NCI-H1930 (cell line): ENCODE measurements at places on chromosomes 3 and 15.

DNA sequence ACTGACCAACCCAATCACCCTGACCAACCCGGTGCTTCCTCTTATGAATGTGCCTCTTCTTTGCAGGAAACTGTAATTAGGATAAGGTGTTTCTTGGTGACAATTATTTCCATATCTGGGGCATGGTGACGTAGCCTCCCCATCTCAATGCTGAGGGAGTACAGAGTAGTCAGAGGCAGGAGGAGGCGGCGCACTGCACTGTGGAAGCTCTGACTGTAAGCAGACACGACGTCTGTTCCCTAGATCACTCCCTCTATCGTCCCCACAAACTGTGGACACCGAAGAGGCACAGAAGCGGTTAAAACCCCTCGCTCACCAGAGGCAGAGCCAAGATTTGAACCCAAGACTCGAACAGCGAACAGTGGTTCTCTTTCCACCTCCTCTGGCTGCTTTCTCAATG lies 231.0 kb upstream of the IGF1R start:
- DNase-seq = no peak

DNA sequence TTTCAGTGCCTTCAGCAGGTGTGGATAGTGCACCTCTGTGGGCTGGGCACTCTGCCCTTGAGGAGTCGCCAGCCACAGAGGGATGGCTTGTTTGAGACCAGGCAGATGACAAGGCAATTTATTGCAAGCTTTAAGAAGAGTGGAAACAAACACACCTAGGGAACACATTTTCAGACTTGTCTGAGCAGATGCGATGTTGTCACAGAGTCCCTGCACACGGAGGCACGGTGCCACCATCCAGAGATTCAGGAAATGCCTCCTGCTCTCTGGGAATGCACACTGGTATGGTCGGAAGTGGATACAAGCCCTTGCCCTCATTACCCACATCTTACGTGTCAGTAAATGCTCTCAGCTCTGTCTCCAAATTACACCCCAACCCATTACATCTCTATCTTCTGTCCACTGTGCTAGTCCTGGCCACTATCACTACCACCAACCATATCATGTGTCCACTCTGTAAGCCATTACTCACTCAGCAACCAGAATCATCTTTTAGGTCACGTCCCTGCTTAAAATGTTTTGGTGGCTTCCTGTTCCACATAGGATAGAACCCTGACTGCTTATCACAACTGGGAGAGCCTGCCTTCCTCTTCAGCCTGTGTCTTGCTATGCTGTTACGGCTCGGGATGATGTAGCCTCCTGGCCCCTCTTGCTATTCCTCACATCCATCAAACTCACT lies 196.9 kb downstream of the SLCO3A1 start:
- DNase-seq = no peak

DNA sequence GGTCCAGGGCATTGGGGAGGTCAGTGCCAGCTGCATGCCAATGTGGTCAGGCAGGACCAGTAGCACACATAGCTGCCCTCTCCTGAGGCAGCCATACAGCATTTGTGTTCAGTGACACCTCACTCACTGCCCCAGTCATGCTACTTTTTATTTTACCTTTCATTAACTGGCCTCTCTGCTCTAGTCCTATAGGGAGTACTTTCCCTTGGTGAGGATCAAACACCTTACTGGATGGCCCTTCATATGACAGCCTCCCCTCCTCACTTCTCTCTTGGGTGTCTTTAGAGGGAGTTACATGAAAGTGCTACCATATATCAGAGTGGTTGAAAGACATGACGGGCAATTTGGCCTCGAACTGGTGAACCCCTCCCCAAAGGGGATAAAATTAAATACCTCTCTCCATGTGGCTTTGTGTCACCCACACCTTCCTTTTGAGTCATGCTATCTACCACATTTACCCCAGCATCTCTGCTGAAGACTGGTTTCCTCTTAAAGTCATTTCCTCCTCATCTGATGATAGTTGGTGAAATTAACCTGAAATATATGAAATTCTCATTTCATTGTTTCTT lies 17.6 kb downstream of the RLBP1 start:
- DNase-seq = no peak

DNA sequence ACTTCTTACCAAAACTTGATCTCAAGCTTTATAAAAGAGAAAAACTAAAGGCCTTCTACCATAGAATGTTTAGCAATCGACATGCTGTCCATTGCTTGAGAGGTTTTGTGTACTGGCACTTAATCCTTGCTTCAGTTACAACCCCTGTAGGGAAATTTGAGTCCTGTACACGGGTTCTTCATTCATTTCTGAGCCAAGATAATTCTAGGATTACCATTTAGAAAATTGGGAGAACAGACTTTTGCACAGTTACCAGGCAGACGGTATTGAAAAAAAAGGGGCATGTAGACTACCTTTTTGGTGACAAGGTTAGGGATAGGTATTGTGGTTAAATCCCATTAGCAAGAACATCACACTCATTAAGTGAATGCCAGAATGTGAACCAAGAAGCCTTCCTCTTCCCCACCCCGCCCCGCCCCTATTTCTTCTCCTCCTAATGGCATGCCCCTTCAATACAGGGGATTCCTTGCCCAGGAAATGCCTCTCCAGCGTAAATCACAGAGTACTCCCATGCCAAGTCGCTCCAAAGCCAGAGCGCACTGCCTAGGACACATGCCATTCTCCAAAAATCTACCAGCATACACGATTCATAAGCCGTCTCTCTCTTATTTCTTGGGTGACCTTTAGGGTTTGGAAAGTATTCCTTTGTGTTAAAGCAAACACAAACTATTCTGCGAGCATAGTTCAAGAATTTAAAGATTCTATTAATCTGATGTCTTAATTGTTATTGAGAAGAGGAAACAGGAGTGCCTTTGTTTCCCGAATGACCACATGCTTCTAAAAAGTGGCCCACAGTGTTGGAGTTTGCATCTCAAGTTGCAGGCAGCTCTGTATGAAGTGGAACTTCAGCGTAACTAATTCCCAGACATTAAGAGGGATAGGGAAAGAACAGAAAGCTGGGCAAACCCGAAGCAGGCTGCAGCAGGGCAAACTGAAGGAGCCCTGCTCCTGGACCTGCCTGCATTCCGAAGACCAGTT lies 164.0 kb upstream of the NR2F2 start:
- DNase-seq = no peak

GRCh38 chr3:20052851-20053250 lies 12.6 kb downstream of the KAT2B start:
- DNase-seq = no peak

GRCh38 chr15:31615643-31616415 lies 289.2 kb downstream of the KLF13 start:
- DNase-seq = no peak

GRCh38 chr3:123884203-123884831 lies at the start of gene MYLK:
Gene MYLK, minus strand, starts transcription at chr3:123884332. Its CDS starts 90,491 bp downstream, at chr3:123793841.
- DNase-seq = peak; percentile 73

DNA sequence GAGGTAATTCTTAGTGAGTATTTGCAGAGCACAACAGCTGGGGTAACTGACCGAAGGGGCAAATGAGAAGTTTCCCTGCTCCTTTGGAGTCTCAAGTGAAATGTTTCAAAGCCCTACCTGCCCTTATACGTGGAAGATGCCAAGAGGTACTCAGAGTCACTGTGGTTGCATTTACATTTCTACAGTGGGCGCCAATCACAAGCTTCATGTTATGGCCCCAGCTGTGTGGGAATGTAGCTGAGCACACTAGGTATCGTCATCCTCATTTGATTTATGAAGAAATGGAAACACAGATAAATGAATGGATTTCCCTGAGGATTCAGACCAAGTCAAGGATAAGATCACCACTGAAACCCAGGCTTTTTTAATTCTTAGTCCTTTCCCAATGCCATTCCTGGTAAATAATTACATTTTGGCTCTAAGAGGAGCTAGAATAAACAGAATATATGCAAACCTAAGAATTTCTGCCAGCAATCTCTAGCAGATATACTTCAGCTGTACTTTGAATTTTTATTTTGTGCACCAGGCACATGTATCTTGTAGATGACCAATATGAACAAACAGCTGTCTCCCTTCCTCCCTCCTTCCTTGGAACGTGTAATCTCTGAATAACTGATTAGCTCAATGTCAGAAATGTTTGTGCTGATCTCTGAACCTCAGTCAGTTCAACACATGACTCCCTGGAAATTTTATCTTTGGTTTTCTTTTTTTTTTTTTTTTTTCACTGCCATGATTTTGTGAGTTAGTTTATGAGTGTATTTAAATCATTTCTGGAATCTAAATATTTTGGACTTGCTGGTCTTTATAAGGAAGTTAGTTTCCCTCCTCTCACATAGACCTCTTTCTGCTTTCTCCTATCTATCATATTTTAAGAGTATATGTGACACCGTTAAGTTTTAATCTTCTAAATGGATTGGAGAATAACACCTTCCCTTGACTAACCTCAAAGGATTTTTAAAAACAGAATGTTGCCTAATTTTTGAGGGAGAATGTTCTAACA lies 69.2 kb downstream of the MAP2K5 start:
- no peak for DNase-seq

GRCh38 chr3:181724192-181724965 lies 12.7 kb downstream of the SOX2 start:
- DNase-seq = no peak

DNA sequence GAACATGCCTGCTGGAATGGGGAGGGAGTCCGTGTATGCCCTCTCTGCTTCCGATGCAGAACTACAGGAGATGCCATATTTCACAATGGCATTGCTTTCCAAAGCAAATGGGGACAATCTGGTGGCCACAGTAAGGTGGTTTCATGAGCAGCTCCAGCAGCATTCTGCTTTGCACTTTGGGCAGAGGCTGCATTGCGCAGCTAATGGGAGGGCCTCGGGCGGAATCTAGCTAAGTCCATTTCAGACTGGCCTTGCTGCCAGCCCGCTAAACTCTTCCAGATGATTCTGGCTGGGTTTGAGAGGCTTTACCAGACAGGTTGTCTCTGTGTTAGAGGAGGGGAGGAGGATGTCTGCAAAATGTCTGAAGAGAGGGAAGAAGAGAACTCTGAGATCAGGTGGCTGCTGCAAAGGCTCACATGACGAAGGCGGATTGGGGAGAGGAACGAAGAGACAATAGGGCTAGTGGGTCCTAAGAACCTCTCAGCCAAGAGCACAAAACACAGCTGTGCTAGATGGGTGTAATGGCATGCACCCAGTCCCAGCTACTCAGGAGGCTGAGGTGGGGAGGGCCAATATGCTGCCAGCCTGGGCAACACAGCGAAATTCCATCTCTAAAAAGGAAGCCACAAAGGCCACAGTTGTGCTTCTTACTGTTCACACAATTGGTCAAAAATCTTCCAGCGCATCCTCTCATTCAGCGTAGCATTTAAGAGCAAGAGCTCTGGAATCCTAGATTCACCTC lies 63.7 kb downstream of the BDH1 start:
- no peak for DNase-seq

GRCh38 chr3:186359078-186359477 lies 3.0 kb downstream of the DGKG start:
- no peak for DNase-seq

DNA sequence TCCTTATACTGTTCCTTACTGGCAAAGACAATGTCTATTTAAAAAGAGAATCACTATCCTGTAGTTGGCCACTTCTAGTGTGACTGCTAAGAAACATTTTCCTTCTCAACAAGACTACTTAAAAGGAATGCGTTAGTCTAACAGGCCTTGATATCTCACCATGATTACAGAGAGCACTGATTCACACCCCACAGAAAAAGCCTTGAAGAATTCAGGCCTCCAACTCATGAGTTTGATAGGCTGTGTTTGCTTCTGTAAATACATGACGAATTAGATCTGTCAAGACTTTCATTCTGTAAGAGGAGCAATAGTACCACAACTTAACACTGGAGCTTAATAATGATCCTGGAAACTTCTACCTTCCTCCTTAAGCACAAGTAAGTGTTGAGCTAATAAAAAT lies 432.8 kb upstream of the NR2F2 start:
- no peak for DNase-seq

DNA sequence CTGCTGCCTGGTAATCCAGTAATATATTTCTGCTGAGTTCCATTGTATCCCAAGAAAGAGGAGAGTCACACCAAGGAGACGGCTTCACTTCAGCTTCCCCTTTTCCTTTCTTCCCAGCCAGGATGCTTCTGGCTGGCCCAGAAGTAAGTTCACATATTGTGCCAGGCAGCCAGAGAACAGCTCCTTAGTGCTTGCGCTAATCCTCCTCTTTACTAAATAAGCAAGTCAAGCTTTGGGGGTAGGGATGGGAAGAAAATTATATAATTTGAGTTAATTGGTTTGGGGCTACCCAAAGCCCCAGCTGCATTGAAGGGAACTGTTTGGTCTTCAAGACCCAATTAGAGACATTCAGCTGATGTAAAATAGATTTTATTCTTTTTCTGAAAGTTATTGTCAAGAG lies 218.8 kb upstream of the HES1 start:
- DNase-seq = no peak

DNA sequence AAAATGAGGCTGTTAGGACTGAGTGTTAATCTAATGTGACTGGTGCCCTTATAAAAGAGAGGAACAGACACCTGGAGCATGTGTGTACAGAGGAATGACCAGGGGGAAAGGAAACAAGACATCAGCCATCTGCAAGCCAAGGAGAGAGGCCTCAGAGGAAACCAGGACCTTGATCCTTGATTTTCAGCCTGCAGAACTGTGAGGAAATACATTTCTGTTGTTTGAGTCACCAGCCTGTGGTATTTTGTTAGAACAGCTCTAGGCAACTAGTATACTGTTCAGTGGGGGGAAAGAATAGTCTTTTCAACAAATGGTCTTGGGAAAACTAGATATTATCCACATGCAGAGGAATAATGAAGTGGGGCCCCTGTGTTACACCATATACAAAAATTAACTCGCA lies 80.6 kb downstream of the CCR1 start:
- no peak for DNase-seq

GRCh38 chr15:60076582-60077276 lies 72.6 kb downstream of the FOXB1 start:
- DNase-seq = no peak

GRCh38 chr3:37715358-37715757 lies 146.3 kb upstream of the CTDSPL start:
- no peak for DNase-seq

GRCh38 chr3:165195640-165196576 lies at the start of gene SLITRK3:
Gene SLITRK3, minus strand, starts transcription at chr3:165196384. Its CDS starts 5,554 bp downstream, at chr3:165190830.
- no peak for DNase-seq

DNA sequence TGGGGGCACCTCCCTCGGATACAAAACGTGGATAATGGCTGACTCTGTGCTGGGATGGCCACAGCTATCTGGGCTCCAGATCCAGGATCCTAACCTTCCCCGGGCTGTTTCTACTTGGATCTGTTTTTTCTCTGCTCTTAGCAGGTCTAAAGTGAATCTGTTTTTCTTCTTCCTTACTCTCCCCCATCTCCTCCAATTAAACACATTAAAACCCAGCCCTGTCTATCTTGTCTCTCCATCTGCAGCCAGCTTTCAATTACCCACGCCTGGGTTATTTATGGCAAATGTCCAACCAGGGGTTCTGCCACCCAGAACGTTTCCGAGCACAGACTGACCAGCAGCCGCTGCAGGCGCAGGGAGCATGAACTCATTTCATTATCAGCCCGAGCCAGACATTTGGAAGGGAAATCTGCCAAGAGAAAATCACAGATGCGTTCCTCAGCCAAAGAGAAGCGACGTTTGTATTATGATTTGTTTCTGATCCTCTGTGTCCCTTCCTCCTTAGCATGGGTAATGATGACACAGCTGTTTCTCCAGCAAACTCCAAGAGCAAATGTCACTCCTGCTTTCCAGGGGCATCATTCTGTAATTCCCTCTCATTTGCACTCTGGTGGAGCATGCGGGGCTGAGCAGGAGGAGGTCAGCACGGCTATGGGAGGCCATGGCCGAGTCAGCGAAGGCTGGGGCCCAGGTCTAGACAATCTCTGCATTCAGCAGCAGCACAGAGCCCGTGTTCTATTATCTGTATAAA lies 42.0 kb downstream of the UMPS start:
- no peak for DNase-seq
